PC-9 (cell line): ENCODE measurements at places on chromosomes 12 and 14. TPM values are rescaled to one million over a fixed set of nuclear protein-coding genes. Genes with fewer than 3 reads are reported as not detected.
A peak's percentile ranks its signal among the peaks of the same experiment; 100 is the strongest.

DNA sequence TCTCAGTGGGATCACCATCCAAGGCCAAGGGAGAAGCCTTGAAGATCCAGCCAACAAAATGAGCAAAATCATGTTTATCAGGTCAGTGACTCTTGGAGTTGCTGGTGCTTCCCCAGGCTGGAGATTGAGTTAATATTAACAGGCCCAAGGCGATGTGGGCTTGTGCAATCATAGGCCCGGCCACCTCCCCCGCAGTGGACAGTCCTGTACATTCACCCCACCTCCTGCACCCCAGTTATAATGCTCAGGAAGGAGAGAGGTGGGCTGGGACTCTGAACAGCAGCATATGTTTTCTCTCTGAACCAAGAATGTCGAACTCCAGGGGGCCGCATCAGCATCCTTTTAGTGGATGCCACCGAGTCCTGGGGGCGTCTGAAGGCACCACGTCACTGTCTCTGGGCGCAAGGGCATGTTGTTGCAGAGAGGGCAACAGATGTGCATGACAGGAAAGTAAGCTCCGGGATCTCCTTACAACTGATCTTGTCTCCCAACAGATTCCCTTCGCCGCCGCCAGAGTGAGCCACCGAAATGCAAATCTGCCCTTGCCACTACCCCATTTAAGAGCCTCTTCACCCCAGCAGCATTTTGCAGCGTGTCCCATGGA, 32.2 kb upstream of the SERPINA6 start:
- DNase-seq = no peak

DNA sequence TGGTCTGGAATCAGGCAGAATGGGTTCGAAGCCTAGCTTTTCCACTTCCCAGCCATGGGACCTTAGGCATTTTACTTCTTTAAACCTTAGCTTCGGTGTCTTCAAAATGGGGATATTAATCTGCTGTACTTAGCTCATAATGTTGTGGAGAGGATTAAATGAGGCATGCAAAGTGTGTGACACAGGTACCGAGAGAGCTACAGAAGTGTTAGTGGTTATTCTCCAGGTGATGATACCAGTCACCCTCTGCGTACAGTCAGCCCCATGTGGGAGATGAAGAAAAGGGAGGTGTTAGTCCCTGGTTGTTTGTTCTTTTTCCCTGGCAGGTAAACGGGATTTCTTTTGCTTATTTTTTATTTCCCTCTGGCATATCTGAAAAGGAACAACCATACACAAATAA, 212.1 kb downstream of the PHLDA1 start:
- DNase-seq = no peak

- DNase-seq = no peak
Measured at GRCh38 chr12:22268973-22269372, 65.5 kb downstream of the ST8SIA1 start.

DNA sequence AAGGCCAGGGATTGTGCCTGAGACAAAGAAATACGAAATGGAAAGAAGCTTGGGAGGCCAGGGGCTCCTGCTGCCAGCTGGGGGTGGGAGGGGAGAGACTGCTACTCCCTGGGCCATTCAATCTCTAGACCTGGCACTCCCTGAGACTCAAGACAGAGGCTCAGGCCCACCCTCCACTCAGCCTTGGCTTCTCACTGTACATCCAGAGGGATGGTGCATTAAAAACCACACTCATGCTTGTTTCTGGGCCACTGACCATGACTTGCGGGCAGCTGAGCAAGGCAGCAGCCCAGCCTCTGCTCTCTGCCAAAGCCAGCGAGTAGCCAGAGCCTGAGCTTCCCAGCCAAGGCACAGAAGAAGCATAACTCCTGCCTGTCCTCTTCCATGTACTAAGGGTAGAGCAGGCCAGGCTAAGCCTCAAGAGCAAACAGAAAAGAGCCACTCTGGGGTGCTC, 41.5 kb downstream of the PITPNM2 start:
- DNase-seq = no peak

GRCh38 chr12:8860165-8860961, 37.9 kb downstream of the A2ML1 start:
- peak; percentile 38 for DNase-seq

DNA sequence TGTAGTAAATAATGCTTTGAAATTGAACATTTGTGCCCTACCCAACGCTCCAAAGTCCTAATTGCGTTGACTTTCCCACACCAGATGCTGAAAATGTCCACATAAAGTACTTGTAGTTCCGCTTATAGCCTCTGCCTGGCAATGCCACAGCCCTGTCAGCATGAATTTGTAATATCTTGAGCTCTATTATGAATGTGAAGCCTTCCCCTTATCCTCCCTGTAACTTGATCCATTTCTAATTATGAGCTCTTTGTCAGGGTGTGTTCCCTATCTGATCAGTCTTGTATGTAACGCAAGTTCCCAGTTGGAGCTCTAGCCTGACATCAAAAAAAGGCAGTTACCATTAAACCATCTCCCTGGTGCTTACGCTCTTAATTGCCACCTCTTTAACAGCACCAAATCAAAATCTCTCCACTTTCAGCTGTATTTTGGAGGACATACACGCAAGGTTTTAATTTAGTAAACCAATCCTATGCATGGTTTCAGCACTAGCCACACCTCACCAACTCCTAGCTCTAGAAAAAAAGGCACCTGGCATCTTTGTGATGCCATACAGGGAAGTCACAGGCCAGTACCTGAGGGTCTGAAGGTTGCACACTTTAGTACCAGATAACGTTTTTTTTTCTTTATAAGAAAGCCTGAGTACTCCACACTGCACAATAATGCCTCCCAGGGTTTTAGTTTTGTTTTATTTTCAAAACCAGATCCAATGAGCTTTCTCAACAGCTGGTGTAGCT, 69.3 kb downstream of the EEA1 start:
- no peak for DNase-seq

GRCh38 chr14:96638041-96638855, 136.1 kb downstream of the PAPOLA start:
- DNase-seq = no peak

Gene KRT77
- not detected in 2 replicates for total RNA-seq

Gene ERP27
- total RNA-seq = 14.9 and 33.4 TPM in 2 replicates

Gene KLRK1
- total RNA-seq = not detected in 2 replicates
